Activated CD8-positive, alpha-beta memory T cell treated with anti-CD3 and anti-CD28 coated beads for 36 hours (primary cell): ENCODE measurements at places on chromosomes 4 and X. TPM values are rescaled to one million over a fixed set of nuclear protein-coding genes. Genes with fewer than 3 reads are reported as not detected.

SPRY1 gene
- 83.3 TPM for total RNA-seq

APLN gene
- total RNA-seq = 0.88 TPM

LRP2BP gene
- total RNA-seq = 0.44 TPM

NXF2B gene
- total RNA-seq = not detected

IQCM gene
- not detected for total RNA-seq
